ENCODE measurements at places on chromosomes 5 and 9.

GRCh38 chr9:107024193-107024592, 161.2 kb downstream of the ZNF462 start:
- no peak for DNase-seq

DNA sequence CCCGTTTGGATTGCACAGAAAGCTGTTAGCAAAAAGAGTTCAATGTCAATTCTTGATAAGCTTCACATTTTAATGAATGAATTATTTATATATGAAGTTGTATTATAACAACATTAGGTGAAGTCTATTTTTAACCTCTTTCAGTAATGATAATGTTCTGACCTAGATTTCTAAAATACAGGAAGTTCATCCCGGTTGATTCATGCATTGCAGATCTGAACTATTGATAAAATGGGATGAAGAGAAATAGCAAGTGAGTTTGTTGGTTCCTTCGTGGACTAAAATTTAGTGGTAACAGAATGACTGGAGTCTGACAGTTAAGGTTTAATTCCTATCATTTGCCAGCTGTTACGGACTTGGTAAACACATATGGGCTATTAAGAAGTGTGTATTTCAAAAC, 180.5 kb downstream of the PCSK1 start:
- no peak for DNase-seq

DNA sequence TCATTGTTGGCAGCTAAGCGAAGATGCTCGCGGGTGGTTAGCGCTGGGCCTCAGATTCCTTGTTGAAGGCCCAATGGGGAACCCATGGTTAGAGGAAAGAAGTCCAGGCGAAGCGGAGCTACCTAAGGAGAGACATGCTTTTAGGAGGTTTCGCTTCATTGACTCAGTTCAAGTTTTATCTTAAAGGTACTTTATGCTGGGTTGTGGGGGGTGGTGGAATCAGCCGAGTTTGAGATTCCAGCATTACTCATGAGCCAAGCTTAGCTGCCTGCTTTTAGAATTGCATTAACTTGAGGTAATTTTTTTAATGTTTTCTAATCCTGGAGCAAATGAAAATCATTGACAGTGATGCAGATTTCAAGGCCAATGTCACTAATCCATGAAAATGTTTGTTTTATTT, 16.1 kb downstream of the MEGF10 start:
- no peak for DNase-seq

GRCh38 chr9:131394464-131395156, 724 bp downstream of the PRRC2B start:
- DNase-seq: no peak

Data from AG09309 (cell line).